ENCODE measurements at places on chromosomes 3 and 15.

GRCh38 chr3:169509359-169509758 lies 154.2 kb downstream of the MECOM start:
- no peak for DNase-seq

DNA sequence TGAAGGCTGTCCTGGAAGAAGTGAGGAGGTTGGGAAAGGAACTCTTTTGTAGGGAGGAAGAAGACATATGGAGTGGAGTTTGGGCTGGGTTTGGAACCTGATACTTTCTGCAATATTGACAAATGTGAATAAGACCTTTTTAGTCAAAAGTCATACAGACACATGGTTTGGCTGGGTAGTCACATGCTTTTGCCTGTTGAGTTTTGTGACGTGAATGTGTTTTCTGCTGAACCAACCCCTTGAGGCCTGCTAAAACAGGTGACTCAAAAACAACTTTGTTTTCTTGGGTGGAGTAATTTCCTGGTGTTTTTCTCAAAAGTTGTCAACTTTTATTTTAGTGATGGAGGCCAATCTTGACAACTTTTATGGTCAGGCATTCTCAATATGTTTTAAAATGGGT lies 39.4 kb upstream of the CCR4 start:
- DNase-seq, result no peak

GRCh38 chr3:85455561-85456200 lies 496.9 kb downstream of the CADM2 start:
- no peak for DNase-seq

- peak; percentile 42 for DNase-seq
Observed at GRCh38 chr3:88149101-88149508, 654 bp upstream of the C3orf38 start.

- DNase-seq, result peak; percentile 84
Observed at GRCh38 chr3:129432036-129432435, 3.6 kb upstream of the EFCAB12 start.

GRCh38 chr3:185859294-185859972 lies 34.6 kb upstream of the IGF2BP2 start:
- DNase-seq, result no peak

- no peak for DNase-seq
Observed at GRCh38 chr15:95923792-95924191, 406.7 kb upstream of the NR2F2 start.

DNA sequence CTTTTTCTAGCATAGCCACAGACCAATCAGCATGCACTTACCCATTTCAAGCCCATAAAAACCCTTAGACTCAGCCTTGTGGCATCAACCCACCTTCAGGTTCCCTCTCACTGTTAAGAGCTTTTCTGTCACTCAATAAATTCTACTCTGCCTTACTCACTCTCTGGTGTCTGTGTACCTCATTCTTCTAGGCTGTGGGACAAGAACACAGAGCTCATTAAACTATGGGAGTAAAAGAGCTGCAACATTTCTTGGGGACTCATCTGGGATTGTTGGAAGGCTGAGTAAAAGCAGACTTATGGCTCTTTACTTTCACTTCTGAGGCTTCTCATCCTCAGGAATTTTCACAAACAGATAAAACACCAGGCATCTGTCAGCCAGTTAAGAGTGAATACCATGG lies 879.3 kb downstream of the ROBO2 start:
- DNase-seq, result no peak

GRCh38 chr3:187739561-187740332 lies 5.5 kb downstream of the BCL6 start:
- peak; percentile 96 for DNase-seq

GRCh38 chr15:65801229-65801805 lies 9.2 kb upstream of the DENND4A start:
- DNase-seq, result no peak

DNA sequence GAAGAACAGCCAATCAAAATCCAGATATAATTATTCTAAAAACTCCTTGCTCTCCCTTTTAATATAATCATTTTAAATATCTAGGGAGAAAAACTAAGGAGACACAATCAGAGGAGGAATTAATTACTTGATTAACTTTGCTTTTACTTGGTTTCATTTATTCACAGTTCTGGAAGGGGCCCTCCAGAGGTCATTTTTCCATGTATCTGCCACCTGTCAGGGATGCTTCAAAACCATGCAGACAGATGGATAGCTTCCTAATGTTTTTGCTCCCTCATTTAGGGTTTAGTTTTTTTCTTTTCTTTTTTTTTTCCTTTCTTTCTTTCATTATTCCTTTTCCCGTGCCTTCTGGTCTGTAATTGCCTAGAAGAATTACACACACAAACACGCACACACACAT lies 438.1 kb upstream of the ARPP21 start:
- no peak for DNase-seq

DNA sequence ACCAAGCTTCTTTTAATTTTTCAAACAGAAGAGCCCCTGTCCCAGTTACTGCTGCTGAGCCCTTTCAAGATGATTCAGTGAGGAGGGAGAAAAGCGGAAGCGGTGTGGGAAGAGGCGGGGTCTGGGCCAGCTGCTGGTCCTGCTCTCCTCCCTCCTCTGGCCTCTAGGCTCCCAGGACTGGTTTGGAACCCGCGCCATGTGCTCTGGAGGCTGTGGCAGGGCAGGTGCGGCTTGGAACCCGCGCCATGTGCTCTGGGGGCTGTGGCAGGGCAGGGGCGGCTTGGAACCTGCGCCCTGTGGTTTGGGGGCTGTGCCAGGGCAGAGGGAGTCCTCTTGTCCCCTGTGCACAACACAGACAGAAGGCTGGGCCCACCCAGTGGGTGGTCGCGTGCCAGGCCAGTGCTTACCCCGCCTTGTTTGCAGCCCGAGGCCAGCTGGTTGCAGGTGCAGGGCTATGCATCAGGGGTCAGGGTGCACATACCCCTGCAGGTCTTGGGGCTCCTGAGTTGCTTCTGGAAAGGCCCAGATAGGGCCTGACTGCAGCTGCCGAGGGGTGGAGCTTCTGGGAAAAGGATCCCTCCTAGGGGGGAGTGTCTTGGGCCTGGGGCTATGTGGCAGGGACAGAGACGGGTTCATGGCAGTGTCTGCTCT lies 12.2 kb downstream of the ALG1L2 start:
- peak; percentile 54 for DNase-seq

DNA sequence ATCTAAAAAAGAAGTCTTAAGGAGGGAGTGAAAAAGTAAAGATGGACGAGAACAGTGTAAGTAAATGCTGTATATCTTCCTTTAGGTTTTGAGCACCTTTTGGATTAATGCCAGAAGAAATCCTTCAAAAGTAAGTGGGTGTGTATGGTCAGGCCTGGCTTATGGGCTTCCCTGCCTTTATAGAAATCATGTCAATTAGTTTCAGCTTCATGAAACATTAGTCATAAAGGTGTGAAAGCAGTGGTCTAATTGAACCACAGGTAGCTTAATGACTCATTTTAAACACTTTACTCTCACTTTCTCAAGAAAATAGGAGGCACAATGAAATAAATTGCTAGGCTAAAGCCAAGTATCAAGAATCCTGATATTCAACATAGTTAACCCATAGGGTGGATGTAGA lies 467.4 kb upstream of the DPPA4 start:
- no peak for DNase-seq

DNA sequence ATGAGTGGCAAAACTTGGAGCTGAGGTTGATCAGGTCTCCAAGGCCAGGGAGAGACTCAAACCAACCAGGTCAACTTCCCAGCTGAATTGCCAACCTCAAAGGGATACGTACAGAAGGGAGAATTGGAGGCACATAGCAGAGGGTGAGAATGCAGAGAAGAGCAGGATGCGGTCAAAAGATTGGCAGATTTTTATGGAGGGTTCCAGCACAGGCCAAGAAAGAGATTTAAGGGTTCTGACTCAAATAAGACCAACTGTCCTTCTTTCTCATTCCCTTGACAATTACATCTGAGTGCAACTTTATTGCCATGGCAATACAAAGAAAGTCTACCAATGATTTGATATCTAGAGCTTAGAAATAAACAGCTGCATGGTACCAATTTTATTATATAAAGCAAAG lies 33.2 kb downstream of the SCG5 start:
- DNase-seq, result no peak

GRCh38 chr3:67075295-67075694 lies 77.2 kb downstream of the KBTBD8 start:
- no peak for DNase-seq

DNA sequence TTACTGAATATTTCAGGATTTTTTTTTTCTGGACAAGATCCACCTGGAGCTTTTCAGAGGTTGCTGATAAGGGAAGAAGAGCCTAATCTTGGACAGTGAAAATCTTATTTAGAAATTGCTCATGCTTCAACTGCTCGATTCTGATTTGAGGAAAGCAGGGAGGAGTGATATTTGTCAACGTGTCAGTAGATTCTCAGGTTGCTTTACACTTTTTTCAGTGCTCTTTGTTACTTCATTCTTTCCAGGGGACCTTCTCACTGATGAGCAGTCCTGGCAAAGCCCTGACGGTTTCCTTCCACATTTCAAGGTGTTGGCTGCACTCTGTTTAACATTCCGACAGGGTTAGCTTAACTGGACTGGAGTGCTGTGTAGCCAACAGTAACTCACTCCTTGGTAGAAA lies 24.1 kb upstream of the RARB start:
- DNase-seq, result no peak

DNA sequence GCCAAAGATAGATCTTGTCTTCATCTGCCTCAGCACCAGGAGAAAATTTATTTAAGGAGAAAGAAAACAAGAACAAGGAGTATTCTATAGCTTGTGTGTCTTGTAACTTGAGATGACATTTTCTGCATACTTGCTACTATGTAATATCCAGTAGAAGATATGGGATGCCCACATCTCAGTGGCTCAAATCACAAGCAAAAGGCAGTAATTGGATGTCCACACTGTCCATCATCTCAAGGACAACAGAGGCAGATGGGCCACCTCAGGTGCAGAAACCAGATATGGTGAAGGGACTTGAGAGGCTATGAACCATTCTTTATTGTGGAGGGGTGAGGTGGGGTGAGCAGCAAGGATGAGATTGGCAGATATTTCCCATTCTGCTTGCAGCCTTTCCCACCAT lies 309.0 kb downstream of the GBE1 start:
- DNase-seq, result no peak

GRCh38 chr3:131329774-131330173 lies 51.8 kb upstream of the NUDT16 start:
- DNase-seq, result no peak

DNA sequence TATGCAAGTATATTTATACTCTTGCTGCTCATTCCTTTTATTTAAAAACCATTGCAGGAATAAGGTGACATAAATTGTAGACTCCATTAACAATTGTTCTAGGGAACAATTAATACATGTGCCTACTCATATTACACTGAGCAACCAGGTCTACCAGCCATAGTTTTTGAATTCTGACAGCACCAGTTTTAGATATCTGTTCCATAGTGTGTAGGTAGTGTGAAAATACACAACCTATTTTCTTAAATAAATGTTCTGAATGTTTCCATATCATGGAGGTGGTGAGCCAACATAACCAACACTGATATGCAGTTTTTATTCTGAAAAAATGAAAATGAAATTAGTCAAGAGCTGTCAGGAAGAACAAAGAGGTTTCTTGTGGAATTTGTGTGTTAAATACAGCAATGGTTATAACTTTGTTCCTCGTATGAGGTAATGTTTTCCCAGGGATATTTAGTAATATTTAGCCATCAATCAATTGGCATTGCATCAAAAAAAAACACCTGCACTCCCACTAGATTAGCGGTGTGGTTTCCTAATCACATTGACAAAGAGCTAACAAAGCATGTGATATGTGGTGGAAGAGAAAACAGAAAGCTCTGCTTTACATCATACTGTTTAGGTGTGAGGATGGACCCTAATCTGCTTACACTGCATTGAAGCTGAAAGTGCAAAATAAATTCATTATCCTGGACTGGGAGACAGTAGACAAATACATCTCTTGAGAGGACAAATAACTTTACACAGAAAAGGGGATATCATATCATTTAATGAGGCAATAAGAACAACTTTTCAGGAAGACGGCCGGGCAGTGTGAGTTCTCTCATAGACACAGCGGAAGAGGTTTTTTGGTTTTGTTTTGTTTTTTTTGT lies 369.5 kb upstream of the THBS1 start:
- no peak for DNase-seq

- no peak for DNase-seq
Observed at GRCh38 chr3:192516820-192517219, 210.5 kb downstream of the FGF12 start.

GRCh38 chr3:43004282-43004681 lies 25.2 kb downstream of the GASK1A start:
- peak; percentile 35 for DNase-seq

- DNase-seq, result no peak
Observed at GRCh38 chr15:70762469-70763119, 764 bp downstream of the UACA start.

DNA sequence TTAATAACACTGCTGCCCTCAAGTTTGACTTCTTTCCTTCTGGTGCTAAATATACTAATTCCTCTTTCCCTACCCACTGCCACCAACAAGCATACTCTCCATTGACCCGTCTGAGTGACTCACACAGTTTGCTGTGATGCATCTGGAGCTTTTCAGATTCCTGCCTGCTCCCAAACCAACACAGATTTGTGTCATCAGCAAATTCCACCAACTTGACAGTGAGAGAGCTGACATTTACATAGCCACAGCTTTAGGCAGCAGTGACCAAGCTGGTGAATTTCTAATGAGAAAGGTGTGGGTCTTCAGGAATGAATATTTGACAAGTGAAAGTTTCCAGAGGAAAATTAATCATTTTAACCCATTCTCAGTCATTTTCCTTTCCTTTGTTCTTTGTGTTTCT lies 96.5 kb upstream of the PRICKLE2 start:
- no peak for DNase-seq

GRCh38 chr15:59371458-59372351 lies 966 bp downstream of the MYO1E start:
- DNase-seq, result no peak
